ENCODE measurements at places on chromosomes 7 and 10. TPM values are rescaled to one million over a fixed set of nuclear protein-coding genes. Genes with fewer than 3 reads are reported as not detected.

The FLNC gene
- polyA plus RNA-seq, result 23.6 TPM

The NEURL1 gene
- polyA plus RNA-seq, result 2.4 TPM

The CALHM1 gene
- polyA plus RNA-seq, result 0.08 TPM

The GIMAP1 gene
- 2.3 TPM for polyA plus RNA-seq

The SFTPA2 gene
- polyA plus RNA-seq, result 0.09 TPM

The CAMK1D gene
- 13.0 TPM for polyA plus RNA-seq

The SUMF2 gene
- 169 TPM for polyA plus RNA-seq

- DNase-seq, result no peak
Observed at GRCh38 chr7:50314836-50315592, 10.5 kb downstream of the IKZF1 start.

DNA sequence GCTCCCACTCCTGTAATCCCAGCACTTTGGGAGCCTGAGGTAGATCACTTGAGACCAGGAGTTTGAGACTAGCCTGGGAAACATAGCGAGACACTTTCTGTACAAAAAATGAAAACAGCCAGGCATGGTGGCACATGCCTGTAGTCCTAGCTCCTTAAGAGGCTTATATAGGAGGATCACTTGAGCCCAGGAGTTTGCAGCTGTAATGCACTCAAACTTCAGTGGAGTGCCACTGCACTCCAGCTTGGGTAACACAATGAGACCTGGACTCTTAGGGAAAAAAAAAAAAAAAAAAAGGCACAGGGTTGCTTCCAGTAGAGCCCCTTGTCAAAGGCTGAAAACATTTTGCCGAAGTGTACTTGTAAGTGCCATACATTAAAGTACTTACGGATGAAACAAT lies 195.3 kb downstream of the PHTF2 start:
- no peak for DNase-seq

GRCh38 chr10:129642427-129642826 lies 175.4 kb downstream of the MGMT start:
- DNase-seq, result no peak

- no peak for DNase-seq
Observed at GRCh38 chr10:7561216-7561893, 105.4 kb downstream of the ITIH5 start.

GRCh38 chr7:133869556-133869955 lies 257.6 kb upstream of the LRGUK start:
- no peak for DNase-seq

GRCh38 chr10:89458291-89458690 lies 43.9 kb downstream of the IFIT5 start:
- DNase-seq, result no peak

GRCh38 chr7:84111842-84112241 lies 82.7 kb downstream of the SEMA3A start:
- no peak for DNase-seq

- DNase-seq, result no peak
Observed at GRCh38 chr10:71291528-71291900, 27.5 kb upstream of the SLC29A3 start.

DNA sequence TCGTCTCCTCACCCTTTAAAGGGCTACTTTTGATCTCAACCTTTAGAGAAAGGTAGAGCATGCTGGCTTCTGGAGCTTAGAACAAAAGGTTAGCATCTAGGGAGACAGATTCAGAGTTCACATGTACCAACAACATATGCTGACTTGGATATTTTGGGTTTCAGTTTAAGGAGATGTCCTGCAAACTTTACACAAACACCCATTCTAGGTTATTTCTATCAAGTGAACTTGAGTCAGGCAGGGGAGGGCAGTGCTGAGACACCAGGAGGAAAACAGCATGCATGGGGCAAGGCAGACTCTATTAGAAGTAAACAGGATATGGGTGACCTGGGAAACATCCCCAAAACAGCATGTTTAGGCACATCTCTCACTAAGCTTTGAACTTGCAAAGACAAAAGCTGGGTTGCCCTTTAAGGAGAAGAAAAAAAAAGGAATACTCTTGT lies 43.8 kb downstream of the ARL4A start:
- DNase-seq, result no peak

- no peak for DNase-seq
Observed at GRCh38 chr7:129719980-129720732, 108.6 kb downstream of the NRF1 start.

DNA sequence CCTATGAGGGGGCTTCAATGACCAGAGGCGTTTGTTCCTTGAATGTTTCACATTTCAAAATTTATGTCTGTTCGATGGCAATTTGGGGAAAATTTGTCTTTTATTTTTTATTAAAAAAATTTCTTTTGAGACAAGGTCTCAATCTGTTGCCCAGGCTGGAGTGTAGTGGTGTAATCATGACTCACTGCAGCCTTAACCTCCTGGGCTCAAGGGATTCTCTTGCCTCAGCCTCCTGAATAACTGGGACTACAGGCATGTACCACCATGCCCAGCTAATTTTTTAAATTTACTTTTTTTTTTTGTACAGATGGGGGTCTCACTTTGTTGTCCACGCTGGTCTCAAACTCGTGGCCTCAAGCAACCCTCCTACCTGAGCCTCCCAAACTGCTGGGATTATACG lies 39.7 kb downstream of the OTUD1 start:
- DNase-seq, result no peak

DNA sequence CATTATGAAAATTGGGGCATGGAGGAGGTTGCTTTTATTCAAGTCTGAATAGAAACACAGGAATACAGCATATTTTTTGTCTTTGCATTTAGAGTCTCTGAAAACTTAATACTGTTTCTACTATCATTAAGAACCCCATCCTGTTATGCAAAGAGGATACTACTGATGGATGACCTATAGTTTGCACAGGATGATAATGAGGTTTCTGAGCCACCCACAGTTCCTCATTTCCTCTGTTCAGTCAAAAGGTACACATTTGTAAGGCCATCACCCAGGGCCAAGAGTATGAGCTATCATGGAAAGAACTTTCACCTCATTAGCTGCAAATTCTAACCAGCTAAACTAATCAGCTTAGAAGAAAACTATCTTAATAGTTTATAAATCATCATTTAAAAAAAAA lies 213.0 kb upstream of the CHRM2 start:
- DNase-seq, result no peak

GRCh38 chr10:10797513-10797912 lies 220.2 kb upstream of the CELF2 start:
- DNase-seq, result no peak

- DNase-seq, result no peak
Observed at GRCh38 chr7:70116244-70116643, 518.0 kb downstream of the AUTS2 start.

All from renal cortex interstitium (tissue), 15 donors.